Esophagus squamous epithelium (tissue), 5 donors: ENCODE measurements at places on chromosomes 7 and 10. TPM values are rescaled to one million over a fixed set of nuclear protein-coding genes. Genes with fewer than 3 reads are reported as not detected.

The CADPS2 gene
- 2.2 TPM for total RNA-seq

The SLC16A9 gene
- 25.6 TPM for total RNA-seq

The AKR1D1 gene
- not detected for total RNA-seq

The REEP3 gene
- total RNA-seq = 30.5 TPM
